ENCODE measurements at places on chromosomes 5 and 9.

GRCh38 chr5:143341807-143342570, 61.5 kb downstream of the NR3C1 start:
- DNase-seq, result no peak

- DNase-seq, result no peak
Observed at GRCh38 chr5:135353952-135354721, 44.9 kb downstream of the MACROH2A1 start.

- no peak for DNase-seq
Observed at GRCh38 chr5:172931001-172931536, 28.2 kb upstream of the RPL26L1 start.

GRCh38 chr5:133783481-133783880, 171.1 kb upstream of the FSTL4 start:
- DNase-seq, result no peak

DNA sequence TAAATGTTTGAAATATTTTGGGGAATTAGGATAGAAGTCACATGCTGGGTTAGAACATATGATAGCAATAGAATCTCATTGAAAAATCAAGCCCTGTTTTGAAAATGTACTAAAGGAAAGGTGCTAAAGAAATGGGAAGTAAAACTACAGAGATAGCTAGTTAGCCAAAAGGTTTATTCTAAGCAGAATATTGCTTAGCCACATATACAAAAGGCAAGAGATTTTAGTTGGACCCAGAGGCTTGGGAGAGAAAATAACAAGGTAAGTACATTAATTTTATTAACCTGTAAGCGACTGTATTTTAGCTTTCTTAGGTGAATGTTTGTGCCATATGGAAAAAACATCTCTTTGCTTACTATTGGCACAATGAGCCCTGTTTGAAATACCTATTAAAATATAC, 108.3 kb downstream of the RPS23 start:
- no peak for DNase-seq

All from anterior cingulate cortex (tissue), 58 donors.